Neuronal stem cell (in vitro differentiated cells): ENCODE measurements at places on chromosomes 6 and 20.

- H3K27me3 ChIP-seq, result no peaks in the 10 kb centered on the region
- no peak overlapping the region for H3K4me3 ChIP-seq
- no peak for DNase-seq
- no peak overlapping the region for H3K27ac ChIP-seq
Observed at GRCh38 chr20:57501461-57502335, 23.2 kb downstream of the CTCFL start.

DNA sequence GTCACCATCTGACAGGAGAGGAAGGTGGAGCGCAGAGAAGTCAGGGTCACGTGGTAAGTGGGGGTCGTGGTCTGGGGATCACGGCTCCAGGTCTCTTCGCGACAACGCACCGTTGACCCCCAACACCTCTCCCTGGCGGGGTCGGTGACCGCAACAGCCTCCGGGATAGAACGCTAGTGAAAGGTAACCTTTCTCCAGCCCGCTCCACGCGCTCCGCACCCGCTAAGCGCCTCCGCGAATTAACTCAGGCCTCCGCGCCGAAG lies 600 bp upstream of the SYNJ2 start:
- no peak overlapping the region for H3K27ac ChIP-seq
- H3K4me3 ChIP-seq, result peak overlapping the region; percentile 65
- H3K27me3 ChIP-seq, result peaks cover 8% of the 10 kb centered on the region
- DNase-seq, result no peak
- peaks cover 12% of the 10 kb centered on the region for H3K4me1 ChIP-seq

- no peaks in the 10 kb centered on the region for H3K27me3 ChIP-seq
- peaks cover 14% of the 10 kb centered on the region for H3K4me1 ChIP-seq
- H3K27ac ChIP-seq, result peak overlapping the region; percentile 2
- no peak overlapping the region for H3K4me3 ChIP-seq
Observed at GRCh38 chr20:58523072-58523970, 8.1 kb upstream of the APCDD1L start.

- DNase-seq, result no peak
- no peaks in the 10 kb centered on the region for H3K4me1 ChIP-seq
- H3K36me3 ChIP-seq, result no peaks in the 10 kb centered on the region
- no peaks in the 10 kb centered on the region for H3K27me3 ChIP-seq
- H3K27ac ChIP-seq, result no peak overlapping the region
Observed at GRCh38 chr6:16058201-16058928, 70.5 kb upstream of the MYLIP start.

GRCh38 chr6:151704383-151704782 lies 103.1 kb upstream of the ESR1 start:
- no peaks in the 10 kb centered on the region for H3K4me1 ChIP-seq
- H3K27ac ChIP-seq, result no peak overlapping the region
- H3K27me3 ChIP-seq, result no peaks in the 10 kb centered on the region
- H3K4me3 ChIP-seq, result no peak overlapping the region
- H3K36me3 ChIP-seq, result no peaks in the 10 kb centered on the region
- no peak for DNase-seq

DNA sequence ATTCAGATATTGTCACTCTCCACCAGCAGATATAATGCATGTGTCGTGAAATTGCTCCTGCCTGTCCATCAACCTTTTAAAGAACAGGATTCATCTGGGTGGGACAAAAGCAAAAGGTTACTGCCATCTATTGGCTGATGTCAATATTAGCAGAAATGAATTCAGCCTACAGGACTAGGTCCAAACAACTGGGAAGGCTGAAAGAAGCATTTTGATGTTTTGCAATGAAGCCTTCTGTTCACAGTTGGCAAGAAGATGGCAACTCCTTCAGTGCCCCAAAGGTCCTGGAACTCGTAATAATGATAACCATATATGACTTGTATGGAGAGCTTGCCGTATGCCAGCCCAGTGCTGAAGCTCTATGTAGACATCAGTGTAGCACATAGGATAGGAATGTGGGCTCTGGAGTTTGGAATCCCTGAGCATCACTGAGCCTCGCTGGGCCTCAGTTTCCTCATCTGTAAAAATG lies 7.5 kb downstream of the BCAS1 start:
- no peaks in the 10 kb centered on the region for H3K36me3 ChIP-seq
- no peaks in the 10 kb centered on the region for H3K27me3 ChIP-seq
- H3K4me1 ChIP-seq, result peaks cover 2% of the 10 kb centered on the region
- DNase-seq, result peak; percentile 15
- H3K4me3 ChIP-seq, result no peak overlapping the region

- no peaks in the 10 kb centered on the region for H3K27me3 ChIP-seq
- H3K4me1 ChIP-seq, result no peaks in the 10 kb centered on the region
- no peak overlapping the region for H3K4me3 ChIP-seq
- no peak overlapping the region for H3K27ac ChIP-seq
- H3K36me3 ChIP-seq, result no peaks in the 10 kb centered on the region
- no peak for DNase-seq
Observed at GRCh38 chr6:159615918-159616317, 77.1 kb downstream of the SOD2 start.

- no peaks in the 10 kb centered on the region for H3K27me3 ChIP-seq
- no peak overlapping the region for H3K4me3 ChIP-seq
- H3K4me1 ChIP-seq, result no peaks in the 10 kb centered on the region
Observed at GRCh38 chr6:94121094-94121493, 701.7 kb upstream of the EPHA7 start.

DNA sequence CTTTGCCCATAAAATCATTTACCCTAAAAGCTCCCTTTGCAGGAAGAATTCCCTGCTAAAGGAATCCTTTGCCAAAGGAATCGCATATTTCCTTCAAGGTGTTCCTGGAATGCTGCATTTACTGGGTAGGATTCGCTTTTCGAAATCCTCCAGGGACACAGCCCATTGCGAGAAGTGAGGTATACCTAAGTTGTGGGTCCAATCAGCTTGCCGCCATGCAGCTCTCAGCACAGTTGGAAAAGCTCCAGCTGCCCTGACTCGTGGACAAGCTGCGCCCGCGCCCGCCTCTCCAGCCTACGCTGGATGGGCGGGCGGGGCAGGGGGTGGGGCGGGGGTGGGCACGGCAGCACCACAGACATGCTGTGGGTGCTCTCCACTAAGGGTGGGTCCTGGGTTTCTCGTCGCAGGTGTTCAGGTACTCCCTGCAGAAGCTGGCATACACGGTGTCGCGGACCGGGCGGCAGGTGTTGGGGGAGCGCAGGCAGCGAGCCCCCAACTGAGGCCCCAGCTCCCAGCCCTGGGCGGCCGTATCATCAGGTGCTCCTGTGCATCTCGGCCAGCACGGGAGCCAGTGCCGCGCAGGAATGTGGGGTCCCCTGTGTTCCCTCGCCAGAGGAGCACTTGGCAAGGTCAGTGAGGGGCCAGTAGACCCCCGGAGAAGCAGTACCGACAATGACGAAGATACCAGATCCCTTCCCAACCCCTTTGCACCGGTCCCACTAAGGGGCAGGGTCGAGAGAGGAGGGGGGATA lies 1.4 kb downstream of the NNAT start:
- no peak for DNase-seq
- no peaks in the 10 kb centered on the region for H3K27me3 ChIP-seq
- no peaks in the 10 kb centered on the region for H3K36me3 ChIP-seq
- H3K4me3 ChIP-seq, result no peak overlapping the region
- H3K27ac ChIP-seq, result no peak overlapping the region
- H3K4me1 ChIP-seq, result peaks cover 24% of the 10 kb centered on the region

DNA sequence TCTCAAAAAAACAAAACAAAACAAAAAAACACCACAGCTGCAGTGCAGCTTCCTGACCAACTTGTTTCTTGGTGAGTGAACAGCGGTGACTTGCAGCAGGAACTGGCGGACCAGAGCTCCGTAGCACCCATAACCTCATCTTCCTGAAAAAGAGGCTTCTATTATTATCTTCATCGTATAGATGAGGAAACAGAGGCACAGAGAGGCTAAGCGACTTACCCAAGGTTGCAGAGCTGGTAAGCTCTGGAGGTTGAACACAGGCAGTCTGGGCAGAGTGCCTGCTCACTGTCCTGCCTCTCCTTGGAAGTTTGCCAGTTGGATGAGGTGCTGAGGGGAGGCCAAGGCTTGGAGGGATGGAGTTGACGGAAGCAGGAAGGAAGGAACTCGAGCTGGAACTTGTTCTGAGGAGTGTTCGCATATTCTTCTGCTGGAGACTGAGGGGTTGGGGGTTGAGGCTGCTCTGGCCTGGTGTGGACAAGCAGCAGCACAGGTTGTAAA lies 47.9 kb upstream of the CCDC167 start:
- no peak overlapping the region for H3K4me3 ChIP-seq
- no peaks in the 10 kb centered on the region for H3K36me3 ChIP-seq
- no peaks in the 10 kb centered on the region for H3K27me3 ChIP-seq
- DNase-seq, result no peak

GRCh38 chr20:11270566-11270965 lies 596.8 kb upstream of the JAG1 start:
- DNase-seq, result no peak
- peak overlapping the region; percentile 92 for H3K27ac ChIP-seq
- no peak overlapping the region for H3K4me3 ChIP-seq
- H3K36me3 ChIP-seq, result no peaks in the 10 kb centered on the region

DNA sequence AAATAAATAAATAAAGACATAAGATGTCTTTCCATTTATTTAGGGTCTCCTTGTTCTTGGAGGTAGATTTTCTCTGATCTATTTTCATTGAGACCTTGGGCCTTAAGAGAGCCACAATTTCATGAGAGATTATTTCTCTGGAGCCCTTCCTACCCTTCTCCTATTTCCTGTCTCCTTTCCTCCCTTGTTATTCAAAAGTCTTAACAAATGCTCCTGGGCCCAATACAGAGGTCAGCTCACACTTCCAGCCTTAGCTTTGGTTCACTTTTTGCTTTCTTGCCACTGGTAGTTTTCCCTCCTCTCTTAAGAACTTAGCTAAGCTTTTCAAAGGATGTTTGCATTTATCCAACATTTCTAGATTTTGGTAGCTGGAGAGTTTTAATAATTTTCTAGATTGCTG lies 44.0 kb downstream of the PTPRA start:
- H3K4me1 ChIP-seq, result no peaks in the 10 kb centered on the region
- H3K27ac ChIP-seq, result no peak overlapping the region
- DNase-seq, result no peak
- no peak overlapping the region for H3K4me3 ChIP-seq
- H3K27me3 ChIP-seq, result no peaks in the 10 kb centered on the region

DNA sequence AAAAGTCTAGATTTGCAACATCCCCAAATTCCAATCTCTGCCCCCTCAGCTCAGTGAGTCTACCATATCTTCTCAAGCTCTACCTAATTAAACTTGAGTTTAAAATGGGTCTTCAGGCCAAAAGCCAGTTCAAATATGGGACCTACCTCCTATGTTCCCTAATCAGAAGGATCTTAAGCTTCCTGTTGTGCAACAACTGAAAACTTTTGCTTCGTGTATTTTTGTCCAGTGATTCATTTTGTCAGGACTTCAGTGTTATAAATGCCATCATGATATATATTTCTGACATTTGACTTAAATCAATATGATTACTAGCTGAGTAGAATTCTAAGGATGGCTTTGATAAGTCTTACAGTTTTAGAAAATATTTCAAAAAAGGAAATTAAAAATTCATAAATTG lies 622.6 kb upstream of the PTCHD4 start:
- H3K36me3 ChIP-seq, result no peaks in the 10 kb centered on the region
- H3K4me1 ChIP-seq, result no peaks in the 10 kb centered on the region
- no peaks in the 10 kb centered on the region for H3K27me3 ChIP-seq
- H3K4me3 ChIP-seq, result no peak overlapping the region
- no peak overlapping the region for H3K27ac ChIP-seq

DNA sequence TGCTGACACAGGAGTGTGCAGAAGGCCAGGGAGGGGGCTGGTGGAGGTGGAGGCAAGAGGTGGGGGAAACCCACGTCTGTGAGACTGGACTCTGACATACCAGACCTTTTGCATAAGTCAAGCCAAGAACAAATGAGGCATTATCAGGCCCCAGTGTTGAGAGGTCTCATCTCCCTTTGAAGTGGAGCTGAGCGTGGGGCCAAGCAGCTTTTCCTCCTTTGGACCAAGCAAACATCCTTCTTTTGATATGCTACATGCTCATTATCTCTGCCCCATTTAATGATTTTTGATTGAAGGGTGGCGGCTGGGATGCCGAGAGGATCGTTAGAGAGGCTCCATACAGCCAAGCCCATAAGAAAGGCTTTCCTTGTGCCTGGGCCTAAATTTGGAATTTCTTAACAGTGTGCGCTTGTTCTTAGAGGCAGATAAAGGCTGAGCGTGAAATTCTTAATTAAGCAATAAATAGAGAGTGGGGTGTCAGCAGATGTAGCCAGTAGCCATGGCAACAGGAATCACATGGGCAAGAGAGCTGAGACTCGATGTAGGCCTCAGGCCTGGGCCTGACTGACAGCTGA lies 244.5 kb downstream of the PKHD1 start:
- no peaks in the 10 kb centered on the region for H3K36me3 ChIP-seq
- peak; percentile 33 for DNase-seq
- no peaks in the 10 kb centered on the region for H3K27me3 ChIP-seq
- H3K27ac ChIP-seq, result peak overlapping the region; percentile 51

GRCh38 chr20:57323034-57323433 lies 6.6 kb upstream of the SPO11 start:
- H3K36me3 ChIP-seq, result no peaks in the 10 kb centered on the region
- H3K27me3 ChIP-seq, result no peaks in the 10 kb centered on the region
- DNase-seq, result peak; percentile 61
- H3K4me3 ChIP-seq, result no peak overlapping the region

GRCh38 chr6:117574198-117574597 lies 28.1 kb downstream of the GOPC start:
- H3K4me3 ChIP-seq, result no peak overlapping the region
- peaks cover 2% of the 10 kb centered on the region for H3K36me3 ChIP-seq
- DNase-seq, result no peak
- no peaks in the 10 kb centered on the region for H3K4me1 ChIP-seq
- H3K27ac ChIP-seq, result no peak overlapping the region

DNA sequence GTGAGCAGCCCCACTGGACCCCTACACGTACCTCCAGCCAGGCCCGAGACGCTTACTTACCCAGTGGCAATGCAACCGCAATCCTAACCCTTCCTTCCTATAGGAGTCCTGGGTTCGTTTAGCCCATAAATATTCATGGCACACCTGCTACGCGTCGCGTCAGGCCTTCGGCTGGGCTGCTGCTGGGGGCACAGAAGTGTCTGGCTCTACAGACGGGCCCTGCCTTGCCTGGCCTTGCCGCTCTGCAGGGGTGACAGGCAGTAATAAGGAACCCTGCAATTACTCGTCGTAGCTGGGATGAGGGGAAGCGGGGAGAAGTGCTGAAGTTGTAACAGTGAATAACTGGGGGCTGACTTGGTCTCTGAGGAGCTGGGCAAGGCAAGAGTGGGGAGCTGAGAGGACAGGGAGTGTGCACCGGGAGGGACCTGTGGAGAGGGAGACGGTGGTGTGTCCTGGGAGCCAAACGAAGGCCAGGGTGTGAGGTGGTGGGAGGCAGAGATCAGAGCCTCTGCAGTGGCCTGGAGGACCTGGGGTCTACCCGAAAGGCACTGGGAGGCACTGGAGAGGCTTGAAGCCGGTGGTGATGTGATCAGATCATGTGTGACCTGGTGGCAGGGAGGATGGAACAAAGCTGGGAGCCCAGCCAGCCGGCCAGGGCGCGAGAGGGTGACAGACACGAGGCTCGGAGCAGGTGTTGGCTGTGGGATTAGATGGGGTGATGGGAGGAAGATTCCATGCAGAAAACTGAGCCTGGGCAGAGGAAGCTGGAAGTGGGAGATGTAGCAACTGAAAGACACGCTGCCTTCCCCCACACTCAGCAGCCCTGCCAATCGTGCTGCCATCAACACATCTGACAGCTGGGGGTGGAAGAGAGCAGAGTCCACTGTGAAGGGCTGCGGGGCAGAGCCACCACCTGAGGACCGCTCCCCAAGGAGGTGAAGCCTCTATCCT lies 36.4 kb downstream of the PSMG4 start:
- no peaks in the 10 kb centered on the region for H3K27me3 ChIP-seq
- H3K27ac ChIP-seq, result no peak overlapping the region
- H3K4me3 ChIP-seq, result no peak overlapping the region
- peaks cover 11% of the 10 kb centered on the region for H3K36me3 ChIP-seq
- no peak for DNase-seq

GRCh38 chr6:153435787-153436186 lies 304.7 kb upstream of the RGS17 start:
- DNase-seq, result no peak
- H3K27me3 ChIP-seq, result no peaks in the 10 kb centered on the region
- H3K4me3 ChIP-seq, result no peak overlapping the region
- no peaks in the 10 kb centered on the region for H3K36me3 ChIP-seq
